T-helper 22 cell (primary cell): ENCODE measurements at places on chromosomes 7 and 10.

DNA sequence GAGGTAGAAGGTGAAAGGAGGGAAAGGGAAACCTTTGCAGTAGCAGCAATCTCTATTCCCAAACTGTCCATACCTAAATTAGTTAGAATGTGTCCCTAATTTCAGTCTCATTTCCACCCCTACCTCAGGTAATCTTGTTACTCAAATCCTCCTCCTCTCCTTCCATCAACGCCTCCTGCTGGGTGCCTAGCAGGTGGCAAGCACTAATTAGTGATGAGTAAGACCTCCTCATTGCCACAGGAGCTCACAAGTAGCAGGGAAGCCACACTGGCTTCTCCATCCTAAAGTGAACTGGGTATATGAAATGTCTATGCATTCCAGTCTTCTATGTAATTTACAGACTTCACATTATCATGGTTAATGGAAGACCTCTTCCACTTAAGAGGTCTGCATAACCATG lies 25.7 kb upstream of the FAM133B start:
- DNase-seq = no peak

GRCh38 chr10:117007080-117007479 lies 2.1 kb upstream of the SHTN1 start:
- no peak for DNase-seq

GRCh38 chr10:43409385-43410109 lies 561 bp upstream of the HNRNPF start:
- peak; percentile 54 for DNase-seq

GRCh38 chr7:18831419-18831818 lies 286.0 kb downstream of the TWIST1 start:
- no peak for DNase-seq

GRCh38 chr10:70462349-70462984 lies 16.1 kb upstream of the PALD1 start:
- DNase-seq = no peak

DNA sequence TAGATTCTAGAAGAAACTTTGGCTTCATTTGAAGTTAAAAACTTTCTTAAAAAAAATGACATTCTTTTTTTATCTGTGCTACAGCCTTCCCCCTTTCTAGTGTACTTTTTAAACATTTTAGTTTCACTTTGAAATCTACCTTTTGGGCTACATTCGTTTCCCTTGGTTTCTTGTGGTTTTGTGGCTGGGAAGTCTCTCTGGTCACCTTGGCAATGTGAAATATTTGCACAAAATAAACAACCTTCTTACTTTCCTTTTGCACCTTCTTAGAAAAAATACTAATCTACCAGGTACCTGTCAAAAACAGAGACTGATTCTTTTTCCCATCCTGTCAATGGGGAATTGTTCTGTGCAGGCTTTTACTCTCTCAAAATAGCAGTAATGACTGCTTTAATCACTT lies 350.2 kb downstream of the GATA3 start:
- peak; percentile 53 for DNase-seq

DNA sequence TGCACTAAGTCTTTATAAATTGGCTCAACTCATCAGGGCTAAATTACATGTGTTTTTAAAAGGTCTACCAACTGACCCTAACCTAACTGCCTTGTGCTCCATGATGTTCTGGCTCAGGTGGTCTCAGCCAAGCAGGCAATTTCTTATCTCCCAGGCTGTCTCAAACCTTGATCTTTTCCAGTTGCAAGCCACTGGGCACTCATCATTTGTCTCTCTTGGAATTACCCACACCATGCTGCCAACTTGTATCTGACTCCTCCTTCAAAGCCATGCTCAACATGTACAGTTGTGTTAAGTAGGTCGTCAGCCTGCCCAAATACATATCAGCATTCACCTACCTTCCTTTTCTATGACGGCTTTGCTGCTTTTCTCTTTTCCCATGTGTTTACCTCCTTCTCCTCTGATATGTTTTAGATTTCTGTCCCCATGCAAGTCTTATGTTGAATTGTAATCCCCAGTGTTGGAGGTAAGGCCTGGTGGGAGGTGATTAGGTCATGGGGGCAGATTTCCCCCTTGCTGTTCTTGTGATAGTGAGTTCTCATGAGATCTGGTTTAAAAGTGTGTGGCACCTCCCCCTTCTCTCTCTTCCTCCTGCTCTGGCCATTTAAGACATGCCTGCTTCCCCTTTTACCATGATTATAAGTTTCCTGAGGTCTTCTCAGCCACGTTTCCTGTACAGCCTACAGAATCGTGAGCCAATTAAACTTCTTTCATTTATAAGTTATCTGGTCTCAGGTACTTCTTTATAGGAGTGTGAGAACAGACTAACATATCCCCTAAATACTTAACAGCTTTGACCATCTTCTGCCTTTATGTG lies 130.0 kb downstream of the ELAPOR2 start:
- DNase-seq = no peak

GRCh38 chr10:96586419-96587263 lies at the start of gene TM9SF3:
Gene TM9SF3, minus strand, starts transcription at chr10:96587012. Its CDS starts 177 bp downstream, at chr10:96586835.
- DNase-seq = peak; percentile 92

DNA sequence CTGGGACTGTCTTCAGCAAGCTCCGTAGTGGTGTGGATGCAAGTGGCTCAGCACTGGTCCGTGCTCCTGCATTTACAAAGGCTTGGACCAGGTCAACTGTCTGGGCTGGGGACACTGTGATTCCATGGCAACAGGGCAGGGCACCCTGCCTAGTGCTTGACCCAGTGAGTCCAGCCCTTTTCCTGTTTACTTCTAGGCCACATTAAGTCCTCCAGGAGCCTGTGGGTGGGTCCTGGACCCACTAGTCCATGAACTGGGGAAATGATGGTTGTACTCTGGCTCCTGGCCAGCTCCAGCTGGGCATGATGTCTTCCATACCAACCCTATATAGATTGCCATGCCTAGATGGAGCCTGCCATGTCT lies 152.0 kb downstream of the RPS24 start:
- DNase-seq = no peak

DNA sequence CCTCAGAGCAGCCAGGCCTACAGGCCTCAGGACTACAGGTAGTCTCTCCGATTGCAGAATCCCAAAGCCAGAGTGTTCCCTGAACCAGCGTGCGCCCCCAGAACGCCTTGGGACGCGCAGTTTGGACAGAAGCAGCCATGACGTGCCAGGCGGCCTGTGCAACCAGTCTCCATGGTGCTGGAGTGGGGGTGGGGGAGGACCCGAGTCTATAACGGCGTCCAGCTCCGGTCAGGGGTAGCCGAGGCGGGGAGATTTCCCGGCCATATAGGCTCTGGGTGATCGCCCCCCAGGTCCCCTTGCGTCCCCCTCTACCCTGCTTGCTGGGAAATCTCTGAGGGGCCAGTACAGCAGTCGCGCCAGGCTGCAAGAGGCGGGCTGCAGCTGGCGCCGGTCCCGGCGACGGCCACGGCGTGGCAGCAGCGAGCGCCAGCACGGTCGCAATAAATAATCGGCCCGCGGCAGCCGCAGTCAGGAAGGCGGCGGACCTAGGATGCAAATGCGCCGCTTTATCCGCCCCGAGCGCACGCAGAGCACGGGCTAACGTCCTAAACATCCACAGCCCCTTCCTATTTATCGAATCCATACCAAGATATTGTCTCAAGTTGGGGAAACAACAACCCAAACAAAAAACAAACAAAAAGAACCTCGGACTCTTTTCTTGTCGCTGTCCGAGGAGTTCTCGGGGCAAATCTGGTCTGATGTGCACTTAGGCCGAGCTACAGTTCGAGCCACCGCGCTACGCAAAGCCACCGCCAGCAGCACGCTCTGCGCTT lies 1.6 kb downstream of the HOXA3 start:
- peak; percentile 29 for DNase-seq

GRCh38 chr7:93015101-93015778 lies 102.5 kb downstream of the SAMD9 start:
- no peak for DNase-seq

DNA sequence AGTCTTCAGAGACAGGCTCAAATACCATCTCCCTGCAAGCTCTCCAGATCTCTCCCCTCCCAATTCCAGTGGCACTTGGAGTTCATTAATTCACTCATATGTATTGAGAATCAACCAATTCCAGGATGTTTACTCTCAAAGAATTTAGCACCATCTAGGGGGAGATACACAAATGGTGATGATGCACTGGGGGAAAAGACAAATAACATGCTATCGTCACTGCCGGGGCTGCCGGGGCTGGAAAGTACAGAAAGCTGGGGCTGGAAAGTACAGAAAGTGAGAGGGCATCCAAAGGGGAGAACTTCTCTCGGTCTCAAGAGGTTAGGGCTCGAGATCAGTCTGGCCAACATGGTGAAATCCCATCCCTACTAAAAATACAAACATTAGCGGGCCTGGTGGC lies 118.7 kb downstream of the MKX start:
- no peak for DNase-seq

DNA sequence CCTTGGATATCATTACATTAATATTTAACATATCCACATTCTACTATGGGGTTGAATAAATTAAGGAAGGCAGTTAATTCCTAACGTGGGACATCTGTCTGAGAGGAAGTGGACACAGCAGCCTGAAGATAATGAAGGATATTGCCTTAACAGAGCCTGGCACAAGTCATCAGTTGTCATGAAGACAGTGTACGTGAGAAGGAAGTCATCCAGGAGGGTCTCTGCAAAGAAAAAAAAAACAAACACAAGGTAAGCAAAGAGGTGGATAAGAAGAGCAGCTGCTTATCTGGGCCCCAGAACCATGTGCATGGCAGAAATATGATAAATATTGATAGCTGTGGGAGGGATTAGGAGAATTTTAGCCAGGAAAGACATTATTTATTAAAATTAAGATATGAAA lies 190.0 kb downstream of the RAPGEF5 start:
- DNase-seq = no peak

DNA sequence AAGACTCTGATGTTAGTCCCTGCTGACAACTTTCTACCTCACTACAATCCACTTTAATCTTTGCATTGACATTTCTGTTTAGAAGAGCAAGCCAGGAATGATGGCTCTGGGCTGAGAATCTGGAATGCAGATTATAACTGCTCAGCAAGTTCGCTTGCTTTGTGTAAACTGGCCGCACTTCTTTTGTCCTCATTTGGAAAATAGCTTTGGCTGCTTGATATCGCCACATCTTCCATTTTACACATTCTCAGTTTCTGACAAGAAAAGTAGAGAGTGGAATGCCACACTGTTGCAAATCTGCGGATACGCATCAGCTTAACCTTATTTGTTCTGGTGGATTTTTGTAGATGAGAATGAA lies 429.8 kb downstream of the KCNMA1 start:
- no peak for DNase-seq

GRCh38 chr7:17680026-17680425 lies 260.3 kb downstream of the SNX13 start:
- no peak for DNase-seq

GRCh38 chr7:75861636-75862035 lies 17.2 kb upstream of the RHBDD2 start:
- DNase-seq = no peak

DNA sequence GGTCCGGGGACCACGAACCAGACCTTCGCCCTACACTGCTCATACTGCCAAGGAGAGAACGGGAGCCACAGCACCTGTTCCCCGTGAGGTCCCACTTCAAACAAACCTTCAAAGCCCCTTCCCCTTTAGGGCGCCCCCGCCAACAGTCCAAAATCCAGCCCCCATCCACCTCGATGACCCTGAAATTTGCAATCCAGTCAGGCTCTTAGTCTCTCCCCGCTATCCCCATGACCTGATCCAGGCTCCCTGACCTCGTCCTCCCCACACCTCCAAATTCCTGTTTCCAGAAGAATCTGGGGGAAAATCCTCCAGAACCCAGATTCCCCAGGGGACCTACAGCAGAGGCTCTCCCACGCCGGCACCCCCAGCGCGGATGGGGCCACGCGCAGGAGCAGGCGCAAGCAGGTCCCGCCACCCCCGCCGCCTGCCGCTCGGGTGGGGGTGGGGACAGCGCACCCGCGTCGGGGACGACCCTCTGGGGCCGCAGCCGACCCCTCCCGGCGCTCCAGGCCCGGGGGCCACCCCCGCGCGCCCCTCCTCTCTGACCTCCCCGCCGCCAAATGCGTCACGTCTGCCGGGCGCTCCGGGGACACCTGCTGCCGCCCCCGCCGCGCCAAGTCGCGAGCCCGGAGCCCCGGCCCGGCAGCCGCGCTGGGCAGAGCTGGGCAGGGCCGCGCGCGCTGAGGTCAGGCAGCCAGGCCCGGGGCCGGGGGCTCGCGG lies 753 bp downstream of the CAMK2B start:
- DNase-seq = no peak

- DNase-seq = no peak
Observed at GRCh38 chr10:61052469-61053205, 108.7 kb upstream of the RHOBTB1 start.

DNA sequence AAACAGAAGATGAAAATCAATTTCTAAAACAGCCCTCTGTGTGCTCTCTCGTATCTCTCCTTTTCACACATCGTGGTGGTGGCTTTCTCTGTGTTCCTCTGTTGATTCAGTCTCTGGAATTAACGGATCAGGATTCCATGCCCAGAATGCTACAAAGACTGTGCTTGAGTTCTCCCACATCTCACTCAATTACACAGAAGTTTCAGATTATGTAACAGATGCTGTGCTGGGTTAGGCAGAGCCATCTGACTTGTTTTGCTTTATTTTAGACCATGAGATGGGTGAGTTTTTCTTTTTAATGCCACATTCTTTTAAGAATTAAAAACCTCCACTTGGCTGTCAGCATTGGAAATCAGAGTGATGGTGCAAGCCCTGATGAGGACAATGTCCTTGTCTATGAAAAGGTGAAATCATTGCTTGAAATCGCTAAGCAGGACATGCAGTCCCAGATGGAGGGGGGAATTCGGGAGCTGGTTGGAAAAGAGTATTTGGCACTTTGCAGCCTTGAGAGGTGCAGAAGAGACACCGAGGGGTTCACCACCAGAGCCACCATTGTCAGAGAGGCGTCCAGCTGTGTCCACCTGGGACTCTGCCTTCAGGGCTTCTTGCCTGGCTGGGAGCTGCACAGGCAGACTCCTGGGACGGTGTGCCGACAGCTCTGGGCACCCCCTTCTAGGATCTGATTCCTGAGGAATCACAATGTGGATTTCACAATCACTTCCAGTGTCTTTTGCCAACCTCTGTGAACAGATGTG lies 80.4 kb downstream of the EGFR start:
- no peak for DNase-seq

DNA sequence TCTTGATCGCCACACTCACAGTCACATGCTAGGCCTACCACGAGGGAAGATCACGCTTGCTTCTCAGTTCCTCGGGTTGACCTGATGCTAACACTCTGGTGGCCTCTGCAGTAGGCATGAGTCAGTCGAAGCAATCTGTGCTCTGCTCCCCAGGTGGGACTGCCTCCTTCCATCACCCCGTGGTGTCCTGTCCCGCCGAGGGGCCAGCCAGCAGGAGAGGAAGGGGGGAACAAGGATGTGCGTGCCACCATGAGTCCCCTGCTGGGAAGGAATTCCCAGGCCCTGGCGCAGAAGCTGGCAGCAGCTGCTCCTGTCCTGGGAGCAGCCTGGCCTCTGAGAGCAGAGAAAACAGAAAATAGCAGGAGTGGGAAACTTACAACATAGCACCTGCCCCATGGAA lies 695.0 kb upstream of the NRP1 start:
- no peak for DNase-seq

GRCh38 chr10:47453141-47454007 lies 30.5 kb downstream of the ANXA8 start:
- DNase-seq = no peak
